EL (cell line): ENCODE measurements at places on chromosomes 12 and 14.
A peak's percentile ranks its signal among the peaks of the same experiment; 100 is the strongest.

- DNase-seq = peak; percentile 19
These were observed at the start of gene TMTC1 for GRCh38 chr12:29783773-29784666. TSS of gene TMTC1 (minus strand) at chr12:29783942. CDS start at chr12:29783751, 191 bp downstream.

DNA sequence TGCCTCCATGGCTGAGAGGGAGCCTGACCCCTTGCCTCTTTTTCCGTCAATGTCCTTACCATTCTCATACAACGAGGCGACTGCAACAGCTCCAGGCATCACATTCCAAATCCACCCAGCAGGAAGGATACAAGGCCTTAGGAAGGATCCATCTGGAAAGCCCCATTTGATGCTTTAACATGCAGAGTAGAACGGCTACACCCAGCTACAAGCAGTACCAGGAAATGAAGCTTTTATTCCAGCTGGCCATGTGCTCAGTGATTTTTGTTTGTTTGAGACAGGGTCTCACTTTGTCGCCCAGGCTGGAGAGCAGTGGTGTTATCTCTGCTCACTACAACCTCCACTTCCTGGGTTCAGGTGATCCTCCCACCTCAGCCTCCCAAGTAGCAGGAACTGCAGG, 124.8 kb downstream of the TMEM132D start:
- DNase-seq = no peak

DNA sequence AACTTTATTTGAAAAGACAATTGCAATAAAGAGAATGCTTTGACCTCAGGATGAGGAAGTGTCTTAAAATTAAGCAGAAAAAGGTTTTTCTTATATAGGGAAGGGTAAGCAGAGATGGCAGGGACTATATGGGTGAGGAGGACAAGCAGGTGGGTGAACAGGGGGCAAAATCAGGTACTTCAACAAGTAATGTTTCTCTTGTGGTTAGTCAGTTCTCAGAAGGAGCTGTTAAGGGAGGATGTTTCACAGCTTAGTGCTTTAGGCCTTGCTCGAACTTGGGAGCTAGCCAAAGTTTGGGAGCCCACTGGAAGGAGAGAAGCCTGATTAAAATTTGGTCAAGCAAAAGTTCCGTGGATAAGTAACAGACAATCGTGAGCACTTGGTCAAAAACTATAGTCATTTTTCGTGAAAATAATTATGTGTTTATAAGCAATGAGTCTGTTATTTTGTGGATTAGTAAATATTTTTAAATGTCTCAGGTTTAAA, 364.2 kb upstream of the TMPO start:
- no peak for DNase-seq

DNA sequence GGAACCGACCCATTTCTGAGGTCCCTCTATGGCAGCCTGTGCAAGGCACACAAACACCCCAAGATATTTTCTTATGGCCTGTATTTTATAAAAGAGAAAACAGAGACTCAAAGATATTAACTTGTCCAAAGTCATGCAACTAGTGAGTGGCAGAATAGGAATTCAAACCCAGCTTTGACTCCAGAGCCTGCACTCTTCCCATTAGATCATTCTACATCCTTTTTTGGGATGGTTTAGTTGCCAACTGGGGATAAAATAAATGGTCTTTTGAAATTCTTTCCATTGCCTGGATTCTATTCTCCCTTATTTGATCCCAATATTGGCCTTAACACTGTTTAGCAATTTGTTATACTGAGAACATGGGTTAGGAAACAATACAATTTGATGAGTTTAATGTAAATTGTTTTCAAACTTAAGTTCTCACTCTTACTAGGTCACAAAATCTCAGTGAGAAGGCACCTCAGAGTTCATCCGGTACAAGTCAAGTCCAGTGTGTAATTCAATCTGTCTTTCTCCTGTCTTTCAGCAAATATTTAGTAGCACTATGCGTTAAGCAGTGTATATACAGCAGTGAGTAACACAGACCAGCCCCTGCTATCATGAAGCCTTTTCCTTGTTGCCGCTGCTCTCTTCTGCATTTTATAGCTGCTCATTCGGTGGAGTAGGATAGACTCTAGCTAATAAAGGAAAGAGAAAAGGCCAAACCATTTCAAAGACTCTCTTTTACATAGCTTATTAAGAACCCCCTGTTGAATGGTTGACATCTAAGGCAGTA, 162.1 kb upstream of the IFNG-AS1 start:
- peak; percentile 41 for DNase-seq

- DNase-seq = peak; percentile 37
These were observed 1017.4 kb downstream of the DIO2 start for GRCh38 chr14:79193689-79194477.

DNA sequence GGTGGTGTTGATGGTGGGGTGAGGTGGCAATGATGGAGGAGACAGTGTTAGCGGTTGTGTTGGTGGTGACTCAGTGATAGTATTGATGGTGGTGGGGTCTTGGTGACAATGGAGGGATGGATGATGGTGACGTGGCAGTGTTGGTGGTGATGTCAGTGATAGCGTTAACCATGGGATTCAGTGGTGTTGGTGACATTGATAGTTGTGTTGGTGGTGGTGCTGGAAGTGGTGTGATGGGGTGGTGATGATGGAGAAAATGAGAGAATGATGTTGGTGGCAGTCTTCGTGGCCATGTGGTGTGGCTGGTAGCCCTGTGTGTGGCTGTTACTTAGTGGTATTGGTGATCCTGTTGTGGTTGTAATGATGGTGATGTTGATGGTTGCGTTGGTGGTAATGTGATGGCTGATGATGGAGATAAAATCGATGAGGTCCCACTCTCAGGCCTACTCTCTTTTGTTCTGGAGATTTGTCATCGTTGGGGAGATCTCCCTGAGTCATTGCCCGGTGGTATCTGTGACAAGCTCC, 2.6 kb downstream of the DTX1 start:
- no peak for DNase-seq

GRCh38 chr12:46839964-46840363, 14.2 kb upstream of the SLC38A4 start:
- peak; percentile 21 for DNase-seq

DNA sequence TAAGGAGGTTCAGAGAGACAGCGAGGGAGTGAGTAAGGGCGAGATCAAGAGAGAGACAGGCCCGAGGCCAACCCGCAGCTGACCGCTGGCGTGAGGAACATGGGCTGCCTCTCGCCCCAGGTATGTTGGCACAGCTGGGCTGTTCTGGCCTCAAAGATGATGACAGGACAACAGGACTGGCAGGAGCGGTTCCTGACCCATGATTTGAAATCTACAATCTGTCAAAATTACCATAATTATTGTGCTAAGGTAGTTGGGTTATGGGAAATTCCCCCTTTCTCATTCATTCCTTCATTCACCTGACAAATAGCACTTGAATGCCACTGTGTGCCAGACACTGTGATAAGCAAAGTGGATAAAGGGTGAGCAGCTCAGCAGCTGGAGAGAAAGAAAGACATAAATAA, 5.1 kb upstream of the ENDOU start:
- DNase-seq = peak; percentile 58

- DNase-seq = no peak
These were observed 1.7 kb upstream of the NEK9 start for GRCh38 chr14:75128596-75128990.

- DNase-seq = no peak
These were observed 25.4 kb downstream of the PLXNC1 start for GRCh38 chr12:94173660-94174265.

GRCh38 chr12:57895389-57896114, 45.8 kb upstream of the ATP23 start:
- DNase-seq = peak; percentile 40

GRCh38 chr12:122052285-122052684, 26.3 kb upstream of the MLXIP start:
- DNase-seq = no peak

DNA sequence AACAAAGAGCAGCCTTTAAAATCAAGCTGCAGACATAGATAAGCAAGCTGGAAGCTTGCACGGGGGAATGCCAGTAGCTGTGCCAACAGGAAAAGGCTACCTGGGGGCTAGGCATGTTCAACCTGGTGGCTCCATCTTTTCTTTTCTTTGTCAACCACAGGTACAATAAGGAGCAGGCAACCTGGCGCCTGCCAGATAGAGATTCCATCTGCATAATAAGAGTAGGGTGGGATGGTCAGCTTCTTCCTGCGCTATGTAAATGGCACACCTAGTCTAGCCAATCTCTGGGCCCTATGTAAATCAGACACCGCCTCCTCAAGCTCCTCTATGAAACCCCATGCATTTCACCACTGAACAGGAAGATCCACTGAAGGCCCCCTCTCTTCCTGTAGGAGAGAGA, 87.4 kb upstream of the PKP2 start:
- no peak for DNase-seq

- no peak for DNase-seq
These were observed 274.2 kb downstream of the SUDS3 start for GRCh38 chr12:118650586-118650960.

- DNase-seq = peak; percentile 89
These were observed 100.0 kb downstream of the ARF6 start for GRCh38 chr14:49992901-49993339.

- DNase-seq = peak; percentile 94
These were observed 23.1 kb downstream of the LLPH start for GRCh38 chr12:66107451-66107915.

GRCh38 chr12:46944088-46944487, 118.3 kb upstream of the SLC38A4 start:
- peak; percentile 72 for DNase-seq

DNA sequence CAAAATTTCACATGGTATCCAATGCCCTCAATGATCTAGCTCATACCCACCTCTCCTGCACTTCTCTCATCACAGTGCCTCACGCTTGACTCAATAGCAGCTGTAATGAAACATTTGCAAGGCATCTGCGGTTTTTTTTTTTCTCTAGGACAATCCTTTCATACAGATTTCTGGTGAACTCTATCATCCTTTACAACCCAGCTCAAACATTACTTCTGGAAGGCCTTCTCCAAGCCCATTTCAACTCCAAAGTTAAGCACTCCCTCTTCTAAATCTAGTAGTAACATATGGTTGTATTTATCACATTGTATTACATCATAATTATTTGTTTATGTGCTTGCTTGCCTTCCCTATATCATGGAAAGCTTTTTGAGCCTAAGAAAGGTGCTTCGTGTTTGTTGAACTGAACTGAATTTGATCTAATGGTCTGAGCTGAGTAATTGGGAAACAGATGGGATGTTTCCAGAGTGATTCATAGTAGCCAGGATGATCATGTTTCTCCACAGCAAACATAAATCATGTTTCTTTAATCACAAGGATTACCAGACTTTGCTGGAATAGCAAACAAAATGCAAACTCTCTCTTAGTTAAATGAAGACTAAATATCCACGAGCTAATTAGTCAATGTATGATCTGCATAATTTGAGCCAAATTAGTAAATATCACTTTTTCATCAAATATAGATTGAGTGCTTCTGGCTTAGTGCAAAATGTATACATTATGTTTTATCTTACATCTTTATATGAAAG, 14.3 kb downstream of the CFL2 start:
- peak; percentile 91 for DNase-seq

- DNase-seq = no peak
These were observed 1.9 kb downstream of the NKX2-1 start for GRCh38 chr14:36518031-36518585.

GRCh38 chr14:54282849-54283248, 114.0 kb upstream of the CDKN3 start:
- DNase-seq = no peak

GRCh38 chr14:98234208-98234607, 1037.8 kb downstream of the BCL11B start:
- no peak for DNase-seq

DNA sequence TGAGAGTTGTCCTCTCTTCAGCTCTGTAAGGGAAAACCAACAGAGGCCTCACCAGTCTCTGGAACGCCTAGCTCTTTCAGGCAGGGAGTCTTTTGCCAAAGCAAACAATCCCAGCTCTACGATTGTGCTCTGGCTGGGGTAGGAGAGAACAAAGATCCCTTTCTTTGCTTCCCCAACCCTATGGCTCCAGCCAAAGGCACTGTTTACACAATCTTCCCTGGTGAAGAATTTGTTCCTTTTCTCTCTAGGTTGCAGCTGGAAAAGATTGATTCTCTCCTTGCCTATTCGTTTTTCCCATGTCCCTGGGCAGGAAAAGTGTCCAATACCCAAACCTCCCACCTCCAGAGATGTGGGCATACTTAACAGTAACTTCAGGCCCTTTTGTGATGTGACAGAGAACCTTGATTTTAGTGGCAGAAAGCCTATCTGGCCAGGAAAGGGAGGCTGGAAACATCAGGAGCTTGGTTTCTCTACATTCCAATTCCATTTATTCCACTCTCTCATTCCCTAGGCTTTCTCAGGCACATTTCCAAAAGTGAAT, 16.8 kb downstream of the ATP5MC2 start:
- DNase-seq = no peak

DNA sequence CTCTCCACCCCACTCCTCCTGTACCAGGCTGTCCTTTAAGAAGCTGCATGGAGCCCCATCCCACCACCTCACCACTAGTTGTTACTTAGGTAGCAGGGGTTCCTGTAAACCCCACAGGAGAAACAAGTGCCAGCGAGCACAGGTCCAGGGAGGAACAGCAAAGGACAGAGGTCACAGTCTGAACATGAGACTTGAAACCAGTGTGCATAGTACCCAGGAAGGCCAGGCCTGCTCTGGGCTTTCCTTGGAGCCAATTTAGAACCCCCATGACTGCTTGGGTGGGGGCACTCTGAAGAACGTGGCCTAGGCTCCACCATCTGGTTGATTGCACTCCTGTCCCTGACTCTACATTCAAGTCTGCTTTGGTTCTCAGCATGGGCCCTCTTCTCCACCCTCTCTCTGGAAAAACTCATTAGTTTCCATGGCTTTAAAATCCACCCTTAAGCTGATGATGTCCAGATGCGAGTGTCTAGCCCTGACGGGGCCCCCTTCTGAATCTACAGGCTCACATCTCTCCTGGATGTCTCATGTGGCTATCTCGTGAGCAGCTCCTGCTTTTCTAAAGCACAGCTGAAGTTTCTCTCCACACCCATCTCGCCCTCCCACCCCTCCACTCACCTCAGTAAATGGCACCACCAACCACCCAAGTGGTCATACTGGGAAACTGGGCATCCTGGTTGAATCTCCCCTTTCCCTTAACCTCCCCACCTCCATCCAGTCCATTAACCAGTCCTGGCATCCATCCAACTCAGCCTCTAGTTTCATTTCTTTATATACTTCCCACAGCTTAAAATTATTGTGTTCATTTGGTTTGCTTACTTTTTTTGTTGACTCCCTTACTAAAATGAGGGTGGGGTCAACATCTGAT, 8.4 kb downstream of the KRT3 start:
- no peak for DNase-seq

GRCh38 chr14:54638135-54638446, 71.2 kb downstream of the SAMD4A start:
- peak; percentile 48 for DNase-seq

- DNase-seq = peak; percentile 64
These were observed 204.7 kb downstream of the EPS8 start for GRCh38 chr12:15584366-15585041.

- DNase-seq = no peak
These were observed 1434.3 kb upstream of the FLRT2 start for GRCh38 chr14:84095681-84096080.

DNA sequence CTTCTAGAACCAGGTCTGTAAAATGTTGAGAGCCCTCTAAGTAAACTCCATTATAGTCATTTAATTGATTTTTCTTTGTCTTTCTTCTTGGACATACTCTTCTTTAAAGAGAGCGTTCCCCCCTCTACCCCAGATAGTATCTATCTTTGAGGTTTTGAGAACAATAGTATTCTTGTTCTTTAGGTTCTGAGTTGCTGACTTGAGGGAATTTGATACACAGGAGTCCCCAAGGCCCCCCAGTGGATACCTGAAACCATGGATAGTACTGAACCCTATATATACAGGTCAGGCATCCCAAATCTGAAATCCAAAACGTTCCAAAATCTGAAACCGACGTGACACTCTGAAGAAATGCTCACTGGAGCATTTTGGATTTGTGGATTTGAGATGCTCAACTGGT, 65.5 kb downstream of the FUT8 start:
- DNase-seq = no peak

- no peak for DNase-seq
These were observed 924.1 kb upstream of the TMEM132C start for GRCh38 chr12:127342861-127343260.
